ENCODE measurements at places on chromosomes 4 and X. TPM values are rescaled to one million over a fixed set of nuclear protein-coding genes. Genes with fewer than 3 reads are reported as not detected.

The IL3RA gene
- total RNA-seq: 21.1 TPM

The MMRN1 gene
- total RNA-seq: 1.1 TPM

The PCDH11X gene
- not detected for total RNA-seq

The NCAPG gene
- total RNA-seq: 53.3 TPM

GRCh38 chr4:110134269-110134869 is 64.0 kb downstream of the ELOVL6 start:
- H3K36me3 ChIP-seq: no peaks in the 10 kb centered on the region
- H3K27ac ChIP-seq: no peak overlapping the region
- DNase-seq: no peak
- H3K27me3 ChIP-seq: no peaks in the 10 kb centered on the region
- no peaks in the 10 kb centered on the region for H3K4me1 ChIP-seq

DNA sequence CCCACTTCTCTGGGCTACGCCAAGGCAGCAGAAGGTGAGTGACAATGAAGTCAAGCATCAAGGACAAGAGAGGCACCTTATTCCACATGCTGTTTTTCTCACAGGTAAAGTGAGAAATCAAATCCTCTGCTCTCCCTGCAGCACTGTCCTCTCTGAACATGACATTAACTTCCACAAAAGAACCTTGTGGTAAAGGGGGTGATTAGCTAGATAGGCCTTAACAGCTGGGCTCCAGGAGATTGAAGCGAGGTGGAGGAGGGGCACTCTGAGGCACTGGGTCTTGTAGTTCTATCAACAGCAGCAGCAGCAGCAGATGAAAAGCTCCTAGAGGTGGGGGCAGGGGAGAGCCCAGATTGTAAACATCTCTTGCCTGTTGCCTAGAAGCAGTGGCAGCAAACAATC is 96.8 kb upstream of the CXXC4 start:
- no peak overlapping the region for H3K27ac ChIP-seq
- H3K4me1 ChIP-seq: no peaks in the 10 kb centered on the region
- no peaks in the 10 kb centered on the region for H3K36me3 ChIP-seq

DNA sequence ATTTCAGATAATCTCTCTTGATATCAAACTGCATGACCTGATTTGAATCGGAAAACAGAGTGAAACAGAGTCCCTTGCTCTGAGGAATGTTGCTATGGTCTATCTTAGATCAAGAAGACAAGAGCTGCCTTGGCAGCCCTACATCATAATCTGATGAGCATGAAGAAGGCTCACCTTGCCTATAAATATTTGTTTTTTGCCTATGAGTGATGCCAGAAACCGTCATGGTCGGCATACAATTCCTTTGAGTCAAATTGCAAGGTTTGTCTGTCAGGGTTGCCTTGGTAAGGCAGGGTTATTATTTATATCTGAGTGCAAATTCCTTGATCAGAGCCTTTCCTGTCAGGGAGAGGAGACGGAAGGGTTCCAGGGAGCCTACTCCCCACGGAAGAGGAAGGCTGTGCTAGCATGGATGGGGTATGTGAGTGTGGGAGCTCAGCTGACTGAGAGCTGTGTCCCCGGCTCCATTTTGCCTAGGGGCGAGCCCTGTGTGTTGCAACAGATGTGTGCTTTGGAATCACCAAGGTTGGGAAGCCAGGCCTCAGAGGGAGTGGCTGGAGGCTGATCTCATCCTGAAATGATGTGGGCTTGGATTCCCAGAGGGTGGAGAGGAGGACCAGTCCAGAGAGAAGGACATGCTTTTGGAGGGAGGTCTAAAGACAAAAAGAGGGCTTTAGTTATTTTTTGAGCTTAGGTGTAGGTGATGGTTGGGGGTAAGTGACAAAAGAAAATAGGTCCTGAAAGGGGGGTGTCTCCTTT is 43.6 kb downstream of the RTL9 start:
- DNase-seq: no peak
- no peak overlapping the region for H3K4me3 ChIP-seq
- H3K4me1 ChIP-seq: no peaks in the 10 kb centered on the region
- no peak overlapping the region for H3K27ac ChIP-seq
- no peaks in the 10 kb centered on the region for H3K36me3 ChIP-seq
- H3K27me3 ChIP-seq: no peaks in the 10 kb centered on the region

DNA sequence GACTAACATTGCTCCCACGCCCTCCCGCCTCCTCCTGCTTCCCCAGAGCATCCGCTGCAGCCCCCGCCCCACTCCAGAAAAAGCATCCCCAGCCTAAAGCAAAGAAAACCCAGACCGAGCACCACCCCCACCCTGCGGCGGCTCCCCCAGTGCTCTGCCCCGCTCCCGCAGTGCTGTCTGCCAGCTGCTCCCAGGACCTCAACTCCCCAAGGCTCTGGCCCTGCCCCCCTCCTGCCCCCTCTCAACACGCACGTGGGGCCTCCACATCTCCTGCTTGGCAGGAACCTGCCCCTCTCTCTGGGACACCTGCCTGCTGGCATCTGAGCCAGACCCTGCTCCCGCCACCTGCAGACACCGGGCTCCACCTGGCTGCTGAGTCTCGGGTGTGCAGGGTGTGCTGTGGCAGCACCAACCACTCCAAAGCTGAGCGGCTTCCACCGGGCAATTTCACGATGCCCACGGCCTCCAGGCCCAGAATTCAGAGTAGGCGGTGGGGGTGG is 79.4 kb downstream of the FAM53A start:
- no peaks in the 10 kb centered on the region for H3K36me3 ChIP-seq
- no peaks in the 10 kb centered on the region for H3K4me1 ChIP-seq
- H3K27ac ChIP-seq: no peak overlapping the region
- H3K4me3 ChIP-seq: no peak overlapping the region
- no peaks in the 10 kb centered on the region for H3K27me3 ChIP-seq

- H3K27me3 ChIP-seq: no peaks in the 10 kb centered on the region
- H3K4me3 ChIP-seq: no peak overlapping the region
- no peaks in the 10 kb centered on the region for H3K36me3 ChIP-seq
- no peaks in the 10 kb centered on the region for H3K4me1 ChIP-seq
- no peak overlapping the region for H3K27ac ChIP-seq
Measured at GRCh38 chrX:13288671-13289070, 31.2 kb downstream of the ATXN3L start.

- no peak overlapping the region for H3K27ac ChIP-seq
- DNase-seq: no peak
- H3K36me3 ChIP-seq: no peaks in the 10 kb centered on the region
- H3K4me1 ChIP-seq: peaks cover 7% of the 10 kb centered on the region
- no peaks in the 10 kb centered on the region for H3K27me3 ChIP-seq
Measured at GRCh38 chr4:176034499-176034898, 31.1 kb upstream of the WDR17 start.

DNA sequence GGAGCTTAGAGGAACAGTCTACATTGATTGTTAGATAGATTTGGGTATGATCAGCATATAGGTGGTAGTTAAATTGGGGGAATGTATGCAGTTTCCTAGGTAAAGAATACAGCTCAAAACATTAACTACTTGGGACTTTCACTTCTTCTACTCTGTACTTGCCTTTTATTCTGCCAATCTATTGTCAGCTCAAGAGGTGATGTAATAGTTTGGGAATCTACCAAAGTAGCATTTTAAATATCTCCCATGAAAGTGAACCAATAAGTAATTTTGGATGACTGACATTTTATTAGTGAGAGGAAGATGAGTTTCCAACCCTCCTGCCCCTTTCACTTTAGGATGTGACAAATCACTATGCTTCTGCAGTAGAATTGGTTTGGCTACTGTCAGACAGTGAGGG is 43.4 kb downstream of the NUDT6 start:
- no peak overlapping the region for H3K27ac ChIP-seq
- H3K36me3 ChIP-seq: no peaks in the 10 kb centered on the region
- H3K4me3 ChIP-seq: no peak overlapping the region
- no peaks in the 10 kb centered on the region for H3K27me3 ChIP-seq
- no peaks in the 10 kb centered on the region for H3K4me1 ChIP-seq
- DNase-seq: no peak

DNA sequence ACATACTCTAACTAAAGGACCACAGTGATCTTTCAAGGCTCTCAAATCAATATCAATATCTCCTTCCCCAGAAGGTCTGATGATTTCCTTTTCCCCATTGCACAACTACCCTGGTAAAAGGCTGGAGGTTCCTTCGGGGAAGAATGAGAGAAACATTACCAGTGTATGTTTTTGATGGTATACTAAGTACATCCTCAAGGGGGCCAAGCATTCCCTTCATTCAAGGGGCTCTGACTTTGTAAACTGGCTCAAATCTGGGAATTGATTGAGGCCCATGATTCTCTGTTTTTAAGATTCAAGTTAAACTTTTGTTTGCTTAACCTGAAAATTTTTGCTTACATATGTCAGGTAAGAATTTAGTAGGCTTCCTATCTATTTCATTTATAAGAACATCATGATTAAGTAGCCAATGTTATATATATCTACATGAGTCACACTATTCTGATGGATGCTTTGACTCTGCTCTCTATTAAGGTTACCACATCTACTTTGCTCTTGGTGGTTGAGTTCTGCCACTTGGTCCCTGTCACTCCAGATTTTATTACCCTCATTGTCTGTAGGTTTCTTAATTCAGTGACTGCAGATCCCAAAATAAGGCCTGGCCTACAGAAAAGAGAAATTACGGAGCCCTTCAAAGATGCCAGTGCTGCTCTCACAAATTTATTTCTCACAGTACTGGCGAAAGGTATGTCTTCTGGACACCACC is 16.4 kb upstream of the GUCY1B1 start:
- DNase-seq: no peak
- H3K4me3 ChIP-seq: no peak overlapping the region
- no peaks in the 10 kb centered on the region for H3K36me3 ChIP-seq
- H3K27ac ChIP-seq: no peak overlapping the region
- H3K27me3 ChIP-seq: no peaks in the 10 kb centered on the region
- H3K4me1 ChIP-seq: no peaks in the 10 kb centered on the region

GRCh38 chrX:82451725-82452124 is 1056.4 kb upstream of the POU3F4 start:
- H3K4me1 ChIP-seq: no peaks in the 10 kb centered on the region
- H3K36me3 ChIP-seq: no peaks in the 10 kb centered on the region
- no peak overlapping the region for H3K27ac ChIP-seq
- H3K4me3 ChIP-seq: no peak overlapping the region
- H3K27me3 ChIP-seq: no peaks in the 10 kb centered on the region
- no peak for DNase-seq

- H3K36me3 ChIP-seq: no peaks in the 10 kb centered on the region
- H3K4me3 ChIP-seq: no peak overlapping the region
- no peak overlapping the region for H3K27ac ChIP-seq
- H3K27me3 ChIP-seq: no peaks in the 10 kb centered on the region
Measured at GRCh38 chrX:36684053-36684452, 324.1 kb upstream of the FAM47C start.

DNA sequence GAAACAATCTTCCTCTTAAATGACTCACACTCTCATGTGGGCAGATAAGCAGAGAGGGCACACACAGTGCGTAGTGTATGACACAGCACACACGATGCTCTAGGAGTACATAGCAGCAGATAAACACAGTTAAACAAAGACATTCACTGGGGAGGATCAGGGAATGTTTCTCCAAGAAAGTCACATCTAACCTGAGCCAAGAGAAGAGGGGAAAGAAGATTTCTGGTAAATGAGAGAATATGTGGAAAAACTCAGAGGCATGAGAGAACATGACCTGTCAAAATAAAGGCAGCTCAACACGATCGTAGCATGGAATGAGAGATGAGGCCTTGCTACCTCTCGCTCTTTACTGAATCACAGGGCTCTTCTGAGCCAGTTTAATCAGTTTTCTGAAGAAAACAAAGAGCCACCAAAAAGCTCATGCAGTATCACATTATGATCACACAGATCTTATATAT is 251.0 kb downstream of the ANK2 start:
- H3K27me3 ChIP-seq: no peaks in the 10 kb centered on the region
- no peak overlapping the region for H3K4me3 ChIP-seq
- no peaks in the 10 kb centered on the region for H3K4me1 ChIP-seq

- no peak overlapping the region for H3K4me3 ChIP-seq
- no peaks in the 10 kb centered on the region for H3K4me1 ChIP-seq
- H3K27me3 ChIP-seq: no peaks in the 10 kb centered on the region
- no peak overlapping the region for H3K27ac ChIP-seq
- no peak for DNase-seq
Measured at GRCh38 chr4:53132132-53132891, 233.5 kb downstream of the SCFD2 start.

- H3K36me3 ChIP-seq: no peaks in the 10 kb centered on the region
- no peak for DNase-seq
- H3K27ac ChIP-seq: no peak overlapping the region
- H3K4me1 ChIP-seq: no peaks in the 10 kb centered on the region
- H3K27me3 ChIP-seq: no peaks in the 10 kb centered on the region
Measured at GRCh38 chrX:16479206-16479869, 170.6 kb upstream of the S100G start.

DNA sequence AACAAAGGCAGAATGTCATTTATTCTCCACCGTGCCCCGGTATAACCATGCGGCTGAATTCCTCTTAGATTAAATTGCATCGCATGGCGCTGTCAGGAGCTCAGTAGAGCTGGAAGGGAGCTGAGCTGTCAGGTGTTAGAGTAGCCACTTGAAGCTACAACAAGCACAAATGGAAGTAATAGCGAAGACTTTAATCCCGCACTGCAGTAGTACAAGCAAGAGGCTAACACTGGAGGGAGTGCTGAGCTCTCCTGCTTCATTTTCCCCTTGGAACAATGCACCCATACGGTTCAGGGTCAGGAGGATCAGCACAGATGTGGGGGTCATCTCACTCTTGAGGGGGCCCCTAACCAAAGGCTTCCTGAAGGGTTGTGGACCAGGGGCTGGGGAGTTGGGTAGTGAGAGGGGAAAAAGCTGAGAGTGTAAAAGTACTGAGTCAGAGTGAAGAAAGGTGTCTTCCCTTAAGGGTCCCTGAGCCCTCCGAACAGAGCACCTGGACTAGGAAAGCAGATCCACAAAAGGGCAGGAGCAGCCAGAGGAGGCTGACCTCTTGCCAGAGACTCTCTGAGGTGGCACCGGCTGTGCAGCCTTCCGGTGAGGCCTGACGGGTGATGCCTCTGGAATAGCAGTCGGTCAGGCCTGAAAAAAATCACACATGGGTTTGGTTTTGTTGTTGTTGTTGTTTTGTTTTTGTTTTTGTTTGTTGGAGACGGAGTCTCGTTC is 36.0 kb upstream of the CBR4 start:
- H3K36me3 ChIP-seq: no peaks in the 10 kb centered on the region
- no peaks in the 10 kb centered on the region for H3K4me1 ChIP-seq
- no peaks in the 10 kb centered on the region for H3K27me3 ChIP-seq

DNA sequence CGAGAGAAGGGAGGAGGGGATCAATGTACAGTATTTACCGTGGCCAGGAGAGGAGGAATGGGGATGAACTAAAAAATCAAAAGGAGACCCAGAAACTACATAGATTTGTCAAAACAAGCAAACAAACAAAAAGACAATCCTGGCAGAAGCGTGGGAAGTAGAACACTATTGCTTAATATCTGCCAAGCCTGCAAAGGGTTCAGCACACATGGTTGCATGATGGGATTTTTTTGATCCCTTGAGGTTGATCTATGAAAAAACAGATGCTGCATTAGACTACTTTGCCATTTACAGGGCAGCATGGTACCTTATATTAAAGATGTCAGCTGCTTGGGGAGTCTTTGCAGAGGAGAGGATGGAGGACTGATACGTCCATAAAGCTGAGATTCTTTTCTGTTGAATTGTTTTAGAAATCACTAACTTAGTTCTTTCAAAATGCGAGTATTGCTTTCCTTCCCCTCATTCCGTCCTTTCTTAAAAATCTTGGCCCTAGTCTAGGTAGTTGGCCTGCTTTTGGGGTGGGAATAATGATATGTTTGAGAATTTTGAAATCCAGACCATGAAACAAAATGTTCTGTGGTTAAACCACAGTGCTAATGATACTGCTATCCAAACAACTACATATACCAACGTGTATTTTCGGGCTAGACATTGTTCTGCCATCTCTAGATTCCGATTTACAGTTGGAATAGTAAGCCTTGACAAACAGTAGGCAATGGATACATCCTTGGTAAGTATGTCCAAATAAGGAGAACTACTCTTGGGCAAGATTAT is 39.6 kb upstream of the TMEM150C start:
- no peak overlapping the region for H3K4me3 ChIP-seq
- no peaks in the 10 kb centered on the region for H3K36me3 ChIP-seq
- no peak overlapping the region for H3K27ac ChIP-seq
- H3K4me1 ChIP-seq: no peaks in the 10 kb centered on the region
- no peaks in the 10 kb centered on the region for H3K27me3 ChIP-seq
